ENCODE measurements at places on chromosomes 3 and 15.

DNA sequence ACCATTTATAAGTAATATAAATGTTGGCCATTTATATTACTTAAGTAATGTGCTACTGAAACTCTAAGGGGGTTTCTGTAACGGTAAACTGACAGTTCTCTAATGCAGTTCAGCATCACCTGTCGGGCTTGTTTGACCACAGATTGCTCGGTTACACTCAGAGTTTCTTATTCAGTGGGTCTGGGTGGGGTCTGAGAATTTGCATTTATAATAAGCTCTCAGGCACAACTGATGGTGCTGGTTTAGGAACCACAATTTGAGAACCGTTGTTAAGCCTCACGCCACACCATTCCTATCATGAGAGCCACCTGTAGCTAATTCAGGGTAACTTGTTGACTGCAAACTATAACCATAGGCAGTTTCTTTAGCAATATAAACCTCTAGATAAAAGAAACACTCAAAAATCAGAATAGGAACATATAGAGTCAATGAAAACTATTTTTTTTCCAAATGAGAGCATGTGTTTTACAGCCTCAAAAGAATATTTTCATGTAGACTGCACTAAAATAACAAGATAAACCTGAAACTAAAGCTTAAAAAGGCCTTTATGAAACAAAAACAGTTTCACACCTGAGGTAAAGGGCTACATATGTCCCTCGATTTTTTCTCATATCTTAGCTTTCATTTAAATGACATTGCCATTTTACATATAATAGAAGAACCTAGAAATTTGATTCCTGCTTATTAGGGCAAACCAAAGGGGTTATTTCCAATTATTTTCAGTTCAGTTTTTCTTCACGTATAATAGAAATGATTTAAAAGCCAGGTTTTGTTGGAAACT lies 604.8 kb downstream of the UNC13C start:
- no peak for DNase-seq

GRCh38 chr15:93466380-93466779 lies 377.4 kb upstream of the RGMA start:
- no peak for DNase-seq

- no peak for DNase-seq
Measured at GRCh38 chr3:23442598-23443383, 239.7 kb downstream of the UBE2E2 start.

GRCh38 chr15:89551550-89551949 lies 23.7 kb upstream of the TICRR start:
- DNase-seq: no peak

DNA sequence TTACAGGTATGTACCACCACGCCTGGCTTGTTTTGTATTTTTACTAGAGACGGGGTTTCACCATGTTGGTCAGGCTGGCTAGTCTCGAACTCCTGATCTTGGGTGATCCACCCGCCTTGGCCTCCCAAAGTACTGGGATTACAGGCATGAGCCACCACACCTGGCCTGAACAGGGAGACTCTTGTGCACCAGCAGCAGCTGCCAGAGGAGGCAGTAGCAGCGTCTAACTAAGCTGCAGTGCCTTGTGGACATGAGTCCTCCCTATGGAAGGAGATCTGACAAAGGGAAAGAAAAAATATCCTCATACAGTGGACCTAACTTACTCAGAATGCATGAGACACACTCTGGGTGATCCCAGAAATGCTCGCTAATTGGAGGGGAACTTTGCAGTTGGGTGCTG lies 36.8 kb upstream of the NEO1 start:
- no peak for DNase-seq

GRCh38 chr15:50257924-50258323 lies 7.6 kb downstream of the HDC start:
- DNase-seq: no peak

DNA sequence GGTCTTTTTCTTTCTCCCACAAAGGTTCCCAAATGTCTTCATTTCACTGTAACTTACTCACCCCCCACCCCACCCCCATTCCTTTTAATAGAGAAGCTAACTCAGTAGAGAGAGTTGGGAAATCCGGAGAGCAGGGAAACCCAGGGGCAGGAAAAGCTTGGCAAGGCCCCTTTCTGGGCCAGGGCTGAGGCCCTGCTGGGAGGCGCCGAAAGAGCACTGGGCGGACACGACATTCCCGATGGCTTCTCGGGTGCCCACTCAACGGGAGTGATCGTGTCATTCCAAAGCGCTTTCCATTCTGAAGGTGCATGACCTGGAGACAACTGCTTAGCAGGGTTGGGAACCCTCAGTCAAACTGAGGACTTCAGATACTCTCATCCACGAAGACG lies 1.6 kb upstream of the DALRD3 start:
- DNase-seq: no peak

- no peak for DNase-seq
Measured at GRCh38 chr3:132660811-132661070, 612 bp downstream of the UBA5 start.

DNA sequence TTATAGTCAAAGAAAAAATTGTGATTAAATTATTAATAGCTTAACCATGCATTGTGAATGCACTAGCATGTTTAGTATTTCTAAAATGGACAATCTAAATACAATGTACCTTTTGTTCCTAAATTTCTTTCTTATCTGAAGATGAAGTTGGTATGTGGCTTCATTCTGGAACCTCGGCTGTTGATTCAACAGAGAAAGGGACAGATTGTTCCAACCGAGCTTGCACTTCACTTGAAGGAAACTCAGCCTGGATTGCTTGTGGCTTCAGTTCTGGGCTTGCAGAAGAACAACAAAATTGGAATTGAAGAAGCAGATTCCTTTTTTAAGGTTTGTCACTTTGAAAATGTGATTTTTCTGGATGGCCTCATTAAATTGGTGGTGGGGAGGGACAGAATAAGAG lies 32.6 kb downstream of the HPS3 start:
- DNase-seq: no peak

GRCh38 chr3:80472961-80473360 lies 705.2 kb upstream of the ROBO1 start:
- no peak for DNase-seq

- DNase-seq: no peak
Measured at GRCh38 chr3:189013224-189013888, 158.4 kb upstream of the TPRG1 start.

DNA sequence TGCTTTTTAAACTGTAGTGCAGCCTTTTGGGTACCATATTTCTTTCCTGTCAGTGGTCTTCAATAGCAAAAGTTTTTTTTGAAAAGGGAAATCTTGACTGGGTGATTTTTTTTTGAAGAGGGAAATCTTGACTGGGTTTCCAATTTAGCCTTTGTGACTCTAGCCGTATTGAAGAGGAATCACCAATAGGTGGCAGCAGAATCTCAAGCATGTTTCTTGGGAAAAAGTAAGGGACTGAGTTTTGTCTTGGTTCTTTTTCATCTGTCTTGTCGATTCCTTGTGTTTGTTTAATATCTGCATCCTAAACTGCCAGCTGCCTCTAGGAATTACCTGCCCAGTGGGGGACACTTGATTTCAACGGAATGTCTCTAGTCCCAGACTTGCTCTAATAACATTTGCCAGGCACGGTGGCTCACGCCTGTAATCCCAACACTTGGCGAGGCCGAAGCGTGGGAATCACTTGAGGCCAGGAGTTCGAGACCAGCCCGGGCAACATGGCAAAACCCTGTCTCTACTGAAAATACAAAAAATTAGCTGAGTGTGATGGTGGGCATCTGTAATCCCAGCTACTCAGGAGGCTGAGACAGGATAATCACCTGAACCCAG lies 89.2 kb downstream of the RBPMS2 start:
- DNase-seq: peak; percentile 49

- DNase-seq: peak; percentile 55
Measured at GRCh38 chr15:37220949-37221670, 120.8 kb upstream of the MEIS2 start.

- no peak for DNase-seq
Measured at GRCh38 chr3:43644443-43644842, 22.6 kb upstream of the ANO10 start.

GRCh38 chr3:126951561-126951960 lies 31.4 kb upstream of the PLXNA1 start:
- DNase-seq: no peak

DNA sequence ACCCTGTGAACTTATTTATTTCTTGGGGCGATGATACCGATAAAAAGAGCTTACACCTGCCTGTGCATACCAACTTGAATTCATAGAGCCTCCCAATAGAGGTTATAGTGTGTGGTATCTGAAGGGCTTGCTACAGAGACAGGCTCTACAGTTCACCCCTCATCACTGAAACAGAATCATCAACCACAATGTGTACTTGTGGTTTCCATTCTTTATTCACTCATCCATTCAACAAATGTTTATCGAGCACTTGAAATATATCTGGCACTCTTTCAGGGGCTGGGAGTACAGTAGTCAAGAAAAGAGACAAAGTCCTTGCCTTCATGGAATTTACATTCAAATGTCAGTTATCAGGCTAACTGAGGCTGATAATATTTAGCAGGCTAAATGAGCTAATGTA lies 134.4 kb upstream of the SKOR1 start:
- no peak for DNase-seq

DNA sequence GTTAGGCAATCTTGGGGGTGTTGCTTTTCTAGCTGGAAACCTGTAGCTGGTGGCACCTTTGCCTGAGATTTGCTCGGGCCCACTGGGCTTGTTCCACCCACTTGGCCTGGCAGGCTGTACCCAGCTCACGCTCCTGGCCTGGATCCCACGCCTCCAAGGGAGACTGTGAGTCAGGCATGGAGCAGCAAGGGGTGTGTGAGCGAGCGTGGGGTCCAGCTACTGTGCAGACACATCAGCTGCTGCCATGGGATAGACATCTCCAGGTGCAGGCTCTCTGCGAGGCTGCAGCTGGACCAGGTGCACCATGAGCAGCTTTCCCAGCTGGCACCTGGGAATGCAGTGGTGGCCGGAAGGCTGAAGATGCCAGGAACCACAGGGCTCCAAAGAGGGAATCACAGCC lies 36.0 kb downstream of the NR1D2 start:
- DNase-seq: no peak

GRCh38 chr3:86929046-86929445 lies 61.9 kb downstream of the VGLL3 start:
- DNase-seq: no peak

GRCh38 chr15:59371458-59372351 lies 966 bp downstream of the MYO1E start:
- DNase-seq: peak; percentile 39

GRCh38 chr3:194267744-194268653 lies 83.1 kb downstream of the CPN2 start:
- DNase-seq: no peak

- no peak for DNase-seq
Measured at GRCh38 chr3:32335365-32336112, 56.1 kb upstream of the CMTM7 start.

- no peak for DNase-seq
Measured at GRCh38 chr3:126934991-126935390, 47.9 kb upstream of the PLXNA1 start.

DNA sequence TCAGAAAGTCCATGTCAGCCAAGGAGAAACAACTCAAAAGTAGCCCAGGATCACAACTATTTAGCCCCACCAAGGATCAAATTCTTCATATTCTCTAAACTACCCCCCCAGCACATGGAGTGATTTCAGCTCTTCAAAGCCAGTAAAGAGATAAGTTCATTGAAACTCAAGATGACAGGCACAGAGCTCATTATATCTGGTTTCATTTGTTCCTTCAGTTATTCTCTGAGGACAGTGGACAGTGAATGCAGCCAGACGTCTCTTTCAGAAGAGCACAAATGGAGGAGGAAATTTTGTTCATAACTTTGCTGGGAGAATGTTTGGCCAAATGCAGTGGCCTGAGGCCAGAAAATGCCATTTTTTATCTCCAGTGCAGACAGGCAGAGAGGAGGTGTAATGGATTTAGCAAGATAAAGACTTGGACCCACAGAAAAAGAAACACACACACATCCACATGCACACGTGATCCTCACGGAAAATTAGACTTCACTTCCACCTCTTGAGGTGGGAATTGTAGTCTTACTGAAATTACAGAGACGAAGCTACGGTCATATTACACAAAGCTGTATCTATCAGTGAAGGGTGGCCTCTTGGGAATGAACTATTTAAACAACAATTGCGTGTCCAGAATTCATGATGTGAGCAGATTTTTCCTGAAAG lies 64.6 kb downstream of the HES1 start:
- DNase-seq: no peak

DNA sequence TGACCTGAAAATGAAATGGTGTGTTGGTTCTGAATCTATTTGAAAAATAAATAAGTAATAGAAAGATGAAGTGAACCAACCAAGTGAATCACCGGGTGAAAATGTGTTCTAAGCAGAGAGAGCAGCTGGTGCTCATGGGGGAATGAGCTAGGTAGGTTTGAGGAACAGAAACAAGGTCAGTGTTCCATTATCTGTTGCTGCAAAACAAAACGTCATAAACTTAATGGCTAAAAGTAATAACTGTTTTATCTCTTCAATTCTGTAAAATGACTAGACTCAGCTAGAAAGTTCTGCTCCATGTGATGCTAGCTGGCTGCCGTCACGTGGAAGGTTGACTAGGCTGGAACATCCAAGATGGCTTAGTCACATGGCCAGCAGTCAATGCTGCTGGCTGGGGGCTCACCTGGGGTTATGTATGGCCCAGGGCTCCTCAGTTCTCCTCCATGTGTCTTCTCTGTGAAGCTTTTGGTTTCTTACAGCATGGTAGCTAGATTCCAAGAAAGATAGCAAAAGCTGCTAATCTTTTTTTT lies 13.3 kb upstream of the SH3BP5 start:
- no peak for DNase-seq

GRCh38 chr15:99073008-99073717 lies 31.7 kb upstream of the SYNM start:
- DNase-seq: no peak

GRCh38 chr15:69958496-69959084 lies 139.1 kb downstream of the TLE3 start:
- no peak for DNase-seq

GRCh38 chr3:134079111-134079547 lies 49.4 kb upstream of the SLCO2A1 start:
- no peak for DNase-seq

- DNase-seq: no peak
Measured at GRCh38 chr3:148331081-148331846, 366.4 kb upstream of the AGTR1 start.

GRCh38 chr3:50405249-50405648 lies 45.9 kb upstream of the TMEM115 start:
- no peak for DNase-seq
